Naive thymus-derived CD4-positive, alpha-beta T cell (primary cell): ENCODE measurements at places on chromosomes 3 and 15.

DNA sequence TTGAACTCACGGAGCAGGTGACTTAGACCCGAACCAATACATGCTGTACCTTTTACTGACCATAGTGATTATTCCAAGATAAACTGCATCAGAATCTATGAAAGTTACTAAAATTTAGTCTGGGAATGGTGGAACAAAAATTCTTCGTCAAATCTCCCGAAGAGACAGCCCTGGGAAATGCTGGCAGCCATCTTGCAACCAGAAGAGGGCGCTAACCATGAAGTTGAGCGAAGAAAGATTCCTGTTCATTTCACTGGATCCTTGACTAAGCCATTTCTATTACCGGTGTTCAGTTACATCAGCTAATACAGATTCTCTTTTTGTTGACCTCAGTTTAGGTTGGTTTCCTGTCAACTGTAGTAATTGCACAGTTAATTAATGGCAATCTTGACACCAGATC lies 199.6 kb downstream of the SLC9A9 start:
- no peak for DNase-seq

GRCh38 chr3:125141596-125142419 lies 70.7 kb downstream of the SLC12A8 start:
- DNase-seq = peak; percentile 83

DNA sequence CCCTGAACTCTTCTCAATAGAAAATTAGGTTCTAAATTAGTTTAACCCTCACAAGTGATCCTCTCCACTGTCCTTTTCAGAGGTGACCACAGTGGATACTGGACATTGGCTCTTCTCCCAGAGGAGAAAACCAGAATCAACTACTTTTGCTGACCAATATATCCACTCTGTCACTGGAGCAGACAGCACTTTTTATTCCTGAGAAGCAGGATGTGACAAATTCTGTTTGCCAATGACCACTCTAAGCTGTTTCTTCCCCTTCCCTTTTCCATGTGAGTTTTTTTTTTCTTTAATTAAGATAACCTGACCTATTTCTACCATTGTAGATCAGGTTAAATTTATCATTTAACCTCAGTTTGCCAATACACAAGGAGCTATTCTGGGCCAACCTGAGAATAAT lies 79.7 kb upstream of the ZNF280D start:
- no peak for DNase-seq

DNA sequence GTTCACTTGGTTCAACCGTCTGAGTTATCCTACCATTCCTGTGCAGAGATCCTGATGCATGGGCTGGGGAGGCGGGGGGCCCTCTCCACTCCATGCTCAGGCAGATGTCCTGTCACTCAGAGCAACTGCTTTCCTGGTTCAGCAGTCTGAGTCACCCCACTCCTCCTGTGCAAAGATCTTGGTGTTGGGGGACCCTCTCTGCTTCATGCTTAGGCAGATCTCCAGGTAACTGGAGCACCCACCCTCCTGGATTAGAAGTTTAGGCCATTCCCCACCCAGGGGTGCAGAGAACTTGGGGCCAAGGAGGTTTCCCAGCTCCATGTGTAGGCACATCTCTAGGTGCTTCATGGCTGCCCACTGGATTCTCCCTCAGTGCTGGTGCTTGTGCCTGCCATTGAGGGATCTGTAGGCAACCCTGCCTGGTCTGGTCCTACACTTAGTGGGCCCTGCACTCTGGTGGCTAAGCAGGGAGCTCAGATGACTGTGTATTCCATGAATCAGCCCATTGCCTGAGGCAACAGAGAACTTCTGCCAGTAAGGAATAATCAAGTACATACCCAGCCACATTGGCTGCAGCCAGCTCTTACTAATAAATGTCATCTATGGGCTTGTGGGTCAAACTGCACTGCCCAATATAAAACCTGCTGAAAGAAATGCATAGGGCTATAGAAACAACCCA lies 465.4 kb upstream of the THBS1 start:
- DNase-seq = no peak

DNA sequence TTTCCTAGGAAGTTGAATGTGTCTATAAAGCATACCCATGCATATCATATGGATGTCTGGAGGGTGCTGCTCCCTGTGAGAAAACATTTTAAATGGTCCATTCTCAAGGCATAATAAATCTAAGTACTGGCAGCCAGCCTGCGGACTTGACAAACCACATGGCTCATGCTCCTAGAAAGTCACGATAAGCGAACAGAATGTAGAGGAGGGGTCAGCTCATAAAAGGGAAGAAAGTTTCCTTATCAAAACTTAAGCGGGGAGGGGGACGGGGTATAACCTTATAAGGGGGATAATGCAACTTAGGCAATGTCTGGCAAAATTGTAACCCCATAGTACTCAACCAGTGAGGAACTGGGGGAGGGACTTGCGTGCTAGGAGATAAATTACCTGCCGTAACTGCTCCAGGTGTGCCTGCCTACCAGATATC lies 159.8 kb upstream of the LMCD1 start:
- DNase-seq = no peak

DNA sequence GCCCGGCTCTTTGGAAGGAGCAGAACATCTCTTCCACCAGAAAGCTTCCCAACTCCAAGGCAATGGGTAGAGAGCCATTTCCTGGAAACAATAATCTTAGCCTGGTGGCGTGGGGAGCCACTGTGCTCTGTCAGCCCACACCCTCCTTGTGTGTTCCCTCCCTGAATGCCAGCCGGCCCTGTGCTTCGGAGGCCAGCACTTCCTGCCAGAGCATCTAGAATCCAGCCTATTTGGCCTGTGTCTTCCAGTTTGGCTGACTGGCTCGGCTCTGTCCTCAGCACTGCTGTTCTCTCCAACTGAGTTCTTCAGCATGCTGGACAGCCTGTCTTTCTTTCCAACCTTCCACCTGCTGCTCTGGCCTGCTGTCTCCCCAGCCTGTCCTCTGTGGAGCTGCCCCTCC lies 349.3 kb downstream of the MFSD1 start:
- DNase-seq = no peak

- no peak for DNase-seq
These were observed 6.9 kb downstream of the MUC20 start for GRCh38 chr3:195727606-195728195.

- no peak for DNase-seq
These were observed 17.7 kb downstream of the TTC21A start for GRCh38 chr3:39124876-39125840.

- no peak for DNase-seq
These were observed 50.2 kb upstream of the ALDH1A3 start for GRCh38 chr15:100829457-100829856.

- peak; percentile 29 for DNase-seq
These were observed 261.6 kb upstream of the LMCD1 start for GRCh38 chr3:8239718-8240695.

DNA sequence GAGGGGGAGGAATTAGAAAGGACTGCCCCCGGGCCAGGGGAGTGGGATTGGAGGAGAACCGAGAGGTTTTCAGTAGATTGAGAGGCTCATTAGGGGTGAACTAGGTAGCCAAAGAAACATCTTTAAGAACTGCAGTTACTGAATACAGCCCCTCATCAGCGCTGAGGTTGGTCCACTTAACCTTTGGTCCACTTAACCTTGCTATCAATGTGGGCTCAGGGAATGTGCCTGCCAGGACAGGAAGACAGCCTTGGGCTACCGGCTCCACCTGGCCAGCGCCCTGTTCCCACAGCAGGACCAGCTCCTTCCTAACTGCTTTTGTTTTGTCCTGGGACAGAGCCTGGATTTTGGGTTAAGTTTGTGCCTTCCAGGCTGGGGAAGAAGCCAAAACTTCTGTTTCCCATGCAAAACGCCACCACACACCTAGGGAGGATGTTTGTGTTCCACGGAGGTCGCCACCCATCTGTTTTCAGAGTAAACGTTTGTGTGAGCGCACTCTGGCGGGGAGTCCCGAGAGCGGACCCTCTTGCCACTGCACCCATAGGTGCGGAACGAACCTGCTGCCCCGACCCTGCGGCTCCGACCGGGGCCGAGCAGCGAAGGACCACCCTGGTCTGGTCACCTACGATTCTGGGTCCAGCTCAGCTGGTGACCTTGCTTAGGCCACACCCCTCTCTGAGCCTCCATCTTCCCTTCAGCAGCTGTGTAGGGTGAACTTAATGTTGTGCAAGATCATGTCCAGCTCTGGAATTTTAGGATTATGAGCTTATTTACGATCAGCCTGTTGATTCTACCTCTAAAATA lies 107.4 kb downstream of the VGLL4 start:
- no peak for DNase-seq

DNA sequence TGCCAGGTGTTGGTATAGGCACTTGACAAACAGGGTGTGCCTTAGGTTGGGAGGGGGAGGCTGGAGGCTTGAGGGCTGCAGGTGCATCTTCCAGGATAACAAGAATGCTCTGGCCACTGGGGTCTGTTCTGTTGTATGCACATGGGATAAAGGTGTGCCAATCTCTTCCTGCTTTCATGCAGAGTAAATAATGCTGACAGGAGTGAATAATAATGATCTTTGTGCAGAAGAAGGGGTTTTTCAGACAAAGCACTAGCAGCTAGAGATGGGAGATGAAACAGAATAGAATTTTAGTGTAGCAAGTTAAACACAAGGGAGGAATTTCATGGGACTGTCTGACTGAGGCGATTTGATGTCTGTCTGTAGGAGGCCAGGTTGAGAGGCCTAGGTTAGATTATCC lies 1.9 kb upstream of the ROPN1 start:
- no peak for DNase-seq

GRCh38 chr3:15271785-15272381 lies 60.5 kb downstream of the SH3BP5 start:
- DNase-seq = peak; percentile 93

DNA sequence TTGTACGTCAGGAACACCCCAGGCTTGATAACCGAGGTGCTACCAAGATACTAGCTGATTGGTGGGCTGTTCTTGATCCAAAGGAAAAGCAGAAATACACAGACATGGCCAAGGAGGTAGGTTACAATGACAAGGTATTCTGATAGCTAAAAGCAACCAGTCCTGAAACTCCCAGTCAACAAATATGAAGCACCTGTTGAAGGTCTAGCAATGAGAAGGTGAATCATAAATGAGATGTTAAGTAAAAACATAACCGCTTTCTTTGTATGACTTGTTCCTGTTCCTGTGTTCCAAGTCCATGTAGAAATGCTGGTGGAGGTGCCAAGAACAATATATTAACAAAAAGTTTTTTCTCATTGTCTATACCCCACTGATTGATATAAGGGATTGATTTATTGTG lies 194.0 kb downstream of the BBX start:
- DNase-seq = no peak

DNA sequence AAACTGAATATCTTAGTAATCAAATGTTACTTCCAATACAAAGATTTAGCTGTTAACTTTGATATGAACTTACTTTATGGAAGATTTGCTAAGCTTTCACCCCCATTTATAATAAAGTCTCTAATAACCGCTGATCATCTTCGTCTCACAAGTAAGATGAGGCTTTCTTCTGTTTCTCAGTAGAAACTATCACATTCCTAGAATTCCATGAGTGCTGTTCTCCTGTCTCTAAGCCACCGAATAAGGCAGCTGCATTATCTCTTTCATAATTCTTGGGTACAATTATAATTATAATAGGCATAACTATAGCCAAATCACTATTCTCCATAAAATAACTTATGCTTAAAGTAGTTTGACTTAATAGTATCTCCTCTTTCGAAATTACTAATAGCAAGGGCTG lies 18.3 kb upstream of the SETMAR start:
- no peak for DNase-seq

GRCh38 chr3:114411811-114412803 lies 118.3 kb downstream of the TIGIT start:
- no peak for DNase-seq

DNA sequence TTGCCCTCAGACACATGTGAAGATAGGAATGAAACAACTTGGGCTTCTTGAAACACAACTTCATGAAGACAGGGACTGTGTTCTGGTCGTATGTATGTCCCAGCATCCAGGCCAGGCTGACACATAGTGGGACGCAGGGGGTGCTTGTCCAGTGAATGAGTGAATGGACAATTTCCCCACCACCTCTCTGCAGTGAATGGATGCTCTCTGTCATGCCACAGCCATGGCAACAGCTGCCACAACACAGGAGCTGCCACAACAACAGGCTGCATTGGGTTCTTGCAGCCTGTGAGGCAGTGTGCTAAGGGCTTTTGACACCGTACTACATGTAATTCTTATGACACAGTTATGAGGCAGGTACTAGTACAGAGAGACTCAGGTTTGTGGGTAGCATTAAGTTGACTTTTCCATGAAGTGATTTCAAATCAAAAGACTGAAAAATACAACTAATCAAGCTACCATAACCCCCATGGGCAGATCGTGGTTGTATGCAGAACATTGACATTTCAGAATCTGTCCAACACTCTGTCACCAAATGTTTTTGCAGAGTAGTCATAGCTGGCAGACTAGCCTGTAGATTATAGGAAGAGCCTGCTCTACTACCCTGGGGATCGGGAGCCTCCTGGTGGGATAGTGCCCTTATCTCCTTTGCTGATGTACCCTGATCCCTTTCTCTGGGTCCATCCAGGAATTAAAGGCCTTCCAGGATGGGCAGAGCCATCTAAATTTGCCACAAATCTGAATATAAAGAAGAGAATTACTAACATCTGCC lies 40.8 kb downstream of the CLSTN2 start:
- no peak for DNase-seq

GRCh38 chr3:188330138-188330537 lies 176.2 kb downstream of the LPP start:
- no peak for DNase-seq

GRCh38 chr3:32816439-32817256 lies 1.1 kb upstream of the TRIM71 start:
- DNase-seq = peak; percentile 3

GRCh38 chr15:41161736-41162135 lies 45.7 kb upstream of the INO80 start:
- no peak for DNase-seq

DNA sequence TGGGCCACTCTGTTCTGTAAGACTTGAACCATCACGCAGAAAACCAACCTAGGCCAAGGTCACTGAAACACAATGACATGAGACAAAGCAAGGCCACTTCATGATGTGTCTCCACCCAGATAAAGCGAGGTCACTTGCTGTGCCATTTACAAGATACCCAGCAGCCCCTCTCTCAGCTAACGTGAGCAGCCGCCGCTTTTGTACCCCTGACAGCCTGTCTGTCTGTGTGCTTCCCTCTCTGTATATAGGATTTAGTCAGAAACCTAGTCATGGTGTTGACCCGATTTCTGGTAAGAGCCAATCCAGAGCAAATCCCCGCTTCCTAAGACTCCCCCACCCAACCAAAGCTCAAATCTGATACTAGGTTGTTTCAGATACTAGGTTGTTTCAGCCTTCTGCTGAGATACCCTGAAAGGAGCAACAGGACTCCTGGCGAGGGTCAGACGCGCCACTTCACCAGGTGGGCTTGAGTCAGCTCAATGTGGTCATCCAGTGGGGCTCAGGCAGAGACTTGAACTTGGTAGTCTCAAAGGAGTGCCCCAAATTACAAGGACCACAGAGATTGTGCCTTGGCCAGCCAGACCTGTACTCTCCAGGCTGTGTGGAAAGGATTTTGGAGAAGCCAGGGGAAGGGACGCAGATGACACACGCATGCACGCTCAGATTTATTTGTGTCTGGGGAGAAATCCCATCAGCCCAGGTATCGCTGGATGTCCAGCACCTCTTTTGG lies 3.1 kb upstream of the ZXDC start:
- DNase-seq = no peak
